Dorsolateral prefrontal cortex (tissue), 122 donors: ENCODE measurements at places on chromosomes 12 and 14. TPM values are rescaled to one million over a fixed set of nuclear protein-coding genes. Genes with fewer than 3 reads are reported as not detected.

The EIF2S3B gene
- total RNA-seq: 0.36 TPM

The SIRT4 gene
- 4.2 TPM for total RNA-seq

The RNFT2 gene
- 60.1 TPM for total RNA-seq

The DPF3 gene
- 17.2 TPM for total RNA-seq

The LRP1-AS gene
- not detected for total RNA-seq

The KIF26A gene
- total RNA-seq: 2.6 TPM

The OTX2 gene
- not detected for total RNA-seq

The KCNH3 gene
- 70.7 TPM for total RNA-seq

The SPIC gene
- not detected for total RNA-seq

The ABCD2 gene
- 13.3 TPM for total RNA-seq
